ENCODE measurements at places on chromosomes 4 and X.

- peak; percentile 52 for DNase-seq
These were observed at the start of gene TBL1X for GRCh38 chrX:9464435-9465371. TSS of gene TBL1X (plus strand) at chrX:9465058. CDS start at chrX:9653587, 188,529 bp downstream.

DNA sequence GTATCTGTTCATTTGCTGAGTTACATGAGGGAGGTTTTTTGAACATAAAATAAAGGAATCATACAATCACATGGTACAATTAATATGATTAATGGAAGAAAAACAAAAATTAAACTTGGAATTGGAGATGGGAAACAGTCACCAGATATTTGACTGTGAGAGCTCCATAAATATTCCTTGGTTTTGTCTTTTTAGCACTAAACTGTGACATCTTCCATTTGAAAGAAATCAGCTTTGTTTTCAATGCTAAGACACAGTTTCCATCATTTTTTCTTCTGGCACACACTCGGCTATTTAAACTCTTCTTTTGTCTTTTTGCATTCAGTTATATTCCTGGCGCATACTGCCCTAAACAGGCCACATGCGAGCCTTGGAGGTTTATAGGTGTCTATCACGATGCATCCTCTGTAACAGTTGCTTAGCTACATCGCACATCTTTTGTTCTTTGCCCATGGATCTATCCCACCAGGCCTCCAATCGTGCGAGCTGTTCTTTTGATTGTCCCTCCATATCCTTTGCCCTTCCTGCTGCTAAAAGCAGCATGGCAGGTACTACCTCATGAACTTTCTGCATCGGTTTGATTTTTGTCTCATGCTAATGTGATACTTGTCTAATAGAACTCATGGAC lies 158.3 kb downstream of the LDB2 start:
- DNase-seq, result no peak

DNA sequence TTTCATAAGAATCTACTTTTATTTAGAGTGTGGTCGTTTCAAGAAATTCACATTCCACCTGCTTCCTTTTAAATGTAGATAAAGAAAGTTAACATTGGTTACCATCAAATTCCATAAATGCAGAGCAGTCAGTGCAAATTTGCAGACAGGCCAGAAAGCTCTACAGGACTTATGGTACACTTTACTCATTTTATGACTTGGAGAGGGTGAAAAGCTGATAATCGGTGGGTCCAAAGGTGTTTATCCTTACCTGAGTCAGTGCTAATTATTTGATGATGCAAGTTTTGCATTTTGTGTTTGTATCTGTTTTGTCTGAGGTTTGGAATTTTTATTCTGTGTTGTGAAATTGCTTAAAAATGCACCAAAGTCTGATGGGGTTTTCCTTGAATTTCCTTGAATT lies 193.3 kb downstream of the PALLD start:
- no peak for DNase-seq

- no peak for DNase-seq
These were observed 439.5 kb downstream of the NAF1 start for GRCh38 chr4:162727232-162727631.
